ENCODE measurements at places on chromosomes 6 and 20.
A peak's percentile ranks its signal among the peaks of the same experiment; 100 is the strongest.

DNA sequence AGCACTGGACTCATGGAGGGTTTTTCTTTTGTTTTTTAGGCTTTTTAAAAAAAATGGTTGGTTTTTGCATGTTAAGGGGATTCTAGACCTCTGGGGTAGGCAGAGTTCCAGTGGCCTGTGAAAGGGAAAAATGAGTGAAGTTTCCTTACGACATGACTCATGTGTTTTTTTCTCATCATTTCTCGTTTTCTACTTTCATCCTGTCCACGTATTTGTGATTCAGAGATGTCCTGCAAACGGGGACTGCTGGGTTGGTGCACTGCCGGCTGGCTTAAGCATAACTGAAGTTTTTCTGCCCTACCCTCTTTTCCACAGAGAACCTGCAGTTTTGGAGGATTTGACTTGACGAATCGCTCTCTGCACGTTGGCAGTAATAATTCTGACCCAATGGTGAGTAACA lies 182.3 kb downstream of the SASH1 start:
- DNase-seq: no peak

- DNase-seq: no peak
These were observed 139.6 kb upstream of the HCRTR2 start for GRCh38 chr6:55034752-55035151.

DNA sequence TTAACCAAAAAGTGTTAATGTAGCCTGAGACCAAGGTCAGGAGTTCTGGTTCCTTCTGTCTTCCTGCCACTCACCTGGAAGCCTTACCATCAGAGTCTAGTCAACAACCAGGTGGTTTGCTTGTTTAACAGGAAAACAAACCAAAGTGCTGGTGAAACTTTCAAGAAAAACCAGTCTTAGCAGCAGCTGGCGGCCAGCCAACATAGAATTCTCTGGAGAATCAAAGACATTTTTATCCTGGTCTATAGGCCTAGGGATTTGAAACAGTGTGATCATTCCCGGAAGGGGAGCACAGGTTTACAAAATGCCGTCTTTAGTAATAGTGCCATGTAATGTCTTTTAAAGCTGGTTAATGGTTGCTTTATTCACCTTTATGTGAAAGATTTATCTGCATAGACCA lies 146.6 kb upstream of the AKIRIN2 start:
- DNase-seq: no peak

- DNase-seq: peak; percentile 89
These were observed 18.6 kb upstream of the SLCO4A1 start for GRCh38 chr20:62623488-62624324.

GRCh38 chr6:166307082-166308032 lies 835 bp downstream of the PRR18 start:
- no peak for DNase-seq

GRCh38 chr20:32157611-32158010 lies 48.1 kb downstream of the TM9SF4 start:
- no peak for DNase-seq
